Regular cardiac myocyte (primary cell): ENCODE measurements at places on chromosomes 16 and 17. TPM values are rescaled to one million over a fixed set of nuclear protein-coding genes. Genes with fewer than 3 reads are reported as not detected.

Gene SPATA22
- total RNA-seq: 1.5 TPM in 1 of 2 replicates, not detected in the other

Gene ZNRF1
- 13.0 and 18.9 TPM in 2 replicates for total RNA-seq

Gene C17orf75
- 15.9 and 19.2 TPM in 2 replicates for total RNA-seq

Gene AXIN2
- total RNA-seq: 0.96 and 5.4 TPM in 2 replicates

Gene SYCE1L
- total RNA-seq: 0.85 TPM in 1 of 2 replicates, not detected in the other
